ENCODE measurements at places on chromosomes 12 and 14.
A peak's percentile ranks its signal among the peaks of the same experiment; 100 is the strongest.

DNA sequence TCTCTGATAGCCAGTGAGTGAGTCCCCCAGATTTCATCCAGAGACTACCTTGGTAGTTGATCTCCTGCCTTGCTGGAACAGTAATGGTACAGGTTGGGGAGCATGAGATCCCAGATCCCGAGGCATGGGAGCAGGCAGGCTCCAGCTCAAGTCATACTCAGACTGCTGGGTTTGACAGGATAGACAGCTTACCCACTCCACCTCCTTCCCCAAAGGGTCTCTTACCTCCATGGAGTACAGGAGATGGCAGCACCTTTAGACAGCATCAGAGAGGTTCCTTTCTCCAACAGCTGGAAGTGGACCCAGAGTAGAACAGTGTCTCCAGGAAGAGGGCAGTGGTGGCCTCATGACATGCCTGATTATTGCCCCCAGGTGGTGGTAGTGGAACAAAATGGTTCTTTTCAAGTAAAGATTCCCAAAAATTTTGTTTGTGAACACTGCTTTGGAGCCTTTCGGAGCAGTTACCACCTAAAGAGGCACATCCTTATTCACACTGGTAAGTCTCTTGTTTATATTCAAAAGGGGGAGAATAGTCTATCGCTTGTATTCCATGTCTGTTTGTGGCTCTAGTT, 4.9 kb upstream of the CSAD start:
- DNase-seq = no peak
- no peaks in the 10 kb centered on the region for H3K27me3 ChIP-seq
- H3K36me3 ChIP-seq = peaks cover 71% of the 10 kb centered on the region
- H3K4me3 ChIP-seq = no peak overlapping the region
- no peak overlapping the region for H3K27ac ChIP-seq

DNA sequence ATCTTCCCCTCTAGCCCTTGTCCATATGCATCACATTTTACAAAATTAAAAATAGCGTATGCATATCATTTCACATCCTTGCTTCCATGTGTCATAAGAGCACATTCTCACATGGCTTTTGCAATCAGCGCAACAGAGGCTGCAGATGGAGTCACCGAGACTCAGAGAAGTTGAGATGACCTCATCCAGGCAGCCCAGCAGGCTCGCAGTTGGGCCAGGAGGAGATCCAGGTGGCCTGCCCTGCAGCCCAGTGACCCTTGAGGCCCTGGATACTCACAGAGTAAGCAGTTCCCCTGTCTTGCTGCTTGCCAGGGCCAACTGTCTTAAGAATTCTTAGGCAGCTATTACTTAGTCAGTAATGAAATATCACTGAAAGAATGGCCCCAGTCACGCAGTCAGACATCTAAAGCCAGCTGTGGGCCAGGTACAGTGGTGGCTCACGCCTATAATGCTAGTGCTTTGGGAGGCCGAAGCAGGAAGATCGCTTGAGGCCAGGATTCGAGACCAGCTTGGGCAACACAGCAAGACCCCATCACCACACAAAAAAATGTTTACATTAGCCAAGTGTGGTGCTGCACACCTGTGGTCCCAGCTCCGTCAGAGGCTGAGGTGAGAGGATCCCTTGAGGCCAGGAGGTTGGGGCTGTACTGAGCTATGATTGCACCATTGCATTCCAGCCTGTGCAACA, 9.1 kb downstream of the CAMKK2 start:
- no peaks in the 10 kb centered on the region for H3K27me3 ChIP-seq
- no peak for DNase-seq
- H3K4me1 ChIP-seq = peaks cover 12% of the 10 kb centered on the region
- H3K4me3 ChIP-seq = no peak overlapping the region
- no peak overlapping the region for H3K27ac ChIP-seq

- no peak overlapping the region for H3K27ac ChIP-seq
- H3K4me3 ChIP-seq = no peak overlapping the region
- H3K36me3 ChIP-seq = no peaks in the 10 kb centered on the region
- no peak for DNase-seq
- H3K27me3 ChIP-seq = no peaks in the 10 kb centered on the region
Measured at GRCh38 chr12:56804169-56804568, 41.0 kb downstream of the HSD17B6 start.

- H3K4me1 ChIP-seq = no peaks in the 10 kb centered on the region
- no peak overlapping the region for H3K27ac ChIP-seq
- no peak for DNase-seq
- no peaks in the 10 kb centered on the region for H3K36me3 ChIP-seq
- H3K4me3 ChIP-seq = no peak overlapping the region
- no peaks in the 10 kb centered on the region for H3K27me3 ChIP-seq
Measured at GRCh38 chr12:958588-959123, 9.2 kb upstream of the RAD52 start.

DNA sequence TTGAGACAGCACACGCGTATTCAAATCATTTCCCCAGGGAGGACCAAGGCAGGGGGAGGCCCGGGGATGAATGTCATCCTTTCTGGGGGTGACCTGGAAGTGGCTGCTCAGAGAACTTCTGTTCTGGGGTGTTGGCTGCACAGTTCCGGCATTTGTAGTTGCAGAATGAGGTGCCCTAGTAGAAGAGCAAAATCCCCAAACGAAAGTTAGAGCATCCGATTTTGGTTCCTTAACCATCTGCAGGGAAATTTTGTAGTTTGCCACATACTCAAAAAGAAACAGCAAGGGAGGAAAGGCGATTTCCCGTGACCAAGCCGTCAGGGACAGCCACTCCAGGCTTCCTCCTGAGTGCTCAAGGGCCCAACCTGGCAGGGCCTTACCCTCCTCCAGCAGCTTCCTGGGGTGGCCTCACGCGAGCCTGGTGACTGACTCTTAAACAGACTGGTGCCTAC, 13.0 kb upstream of the TRAF3 start:
- DNase-seq = no peak
- no peaks in the 10 kb centered on the region for H3K36me3 ChIP-seq
- H3K27ac ChIP-seq = no peak overlapping the region
- H3K27me3 ChIP-seq = no peaks in the 10 kb centered on the region
- H3K4me3 ChIP-seq = no peak overlapping the region

DNA sequence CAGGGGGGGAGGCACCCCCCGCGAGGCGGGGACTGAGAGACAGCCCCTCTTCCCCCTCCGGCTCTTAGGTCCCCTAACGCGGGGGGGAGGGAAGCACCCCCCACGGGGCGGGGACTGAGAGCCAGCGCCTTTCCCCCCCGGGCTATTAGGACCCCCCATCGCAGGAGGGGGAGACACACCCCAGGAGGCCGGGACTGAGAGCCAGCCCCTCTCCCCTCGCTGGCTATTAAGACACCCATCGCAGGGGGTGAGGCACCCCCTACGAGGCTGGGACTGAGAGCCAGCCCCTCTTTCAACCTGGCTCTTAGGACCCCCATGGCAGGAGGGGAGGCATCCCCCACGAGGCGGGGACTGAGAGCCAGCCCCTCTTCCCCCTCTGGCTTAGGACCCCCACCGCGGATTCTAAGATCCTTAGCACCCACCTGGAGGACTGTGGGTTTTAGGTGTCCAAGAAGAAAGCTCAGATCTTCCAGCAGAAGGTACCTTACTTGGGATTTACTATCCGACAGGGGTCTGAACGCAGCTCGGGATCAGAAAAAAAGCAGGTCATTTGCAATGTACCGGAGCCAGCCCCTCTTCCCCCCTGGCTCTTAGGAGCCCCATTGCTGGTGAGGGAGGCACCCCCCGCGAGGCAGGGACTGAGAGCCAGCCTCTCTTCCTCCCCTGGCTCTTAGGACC, 197.8 kb upstream of the PZP start:
- H3K4me3 ChIP-seq = no peak overlapping the region
- no peaks in the 10 kb centered on the region for H3K27me3 ChIP-seq
- H3K36me3 ChIP-seq = no peaks in the 10 kb centered on the region
- no peak for DNase-seq
- H3K27ac ChIP-seq = no peak overlapping the region
- peaks cover 3% of the 10 kb centered on the region for H3K4me1 ChIP-seq

DNA sequence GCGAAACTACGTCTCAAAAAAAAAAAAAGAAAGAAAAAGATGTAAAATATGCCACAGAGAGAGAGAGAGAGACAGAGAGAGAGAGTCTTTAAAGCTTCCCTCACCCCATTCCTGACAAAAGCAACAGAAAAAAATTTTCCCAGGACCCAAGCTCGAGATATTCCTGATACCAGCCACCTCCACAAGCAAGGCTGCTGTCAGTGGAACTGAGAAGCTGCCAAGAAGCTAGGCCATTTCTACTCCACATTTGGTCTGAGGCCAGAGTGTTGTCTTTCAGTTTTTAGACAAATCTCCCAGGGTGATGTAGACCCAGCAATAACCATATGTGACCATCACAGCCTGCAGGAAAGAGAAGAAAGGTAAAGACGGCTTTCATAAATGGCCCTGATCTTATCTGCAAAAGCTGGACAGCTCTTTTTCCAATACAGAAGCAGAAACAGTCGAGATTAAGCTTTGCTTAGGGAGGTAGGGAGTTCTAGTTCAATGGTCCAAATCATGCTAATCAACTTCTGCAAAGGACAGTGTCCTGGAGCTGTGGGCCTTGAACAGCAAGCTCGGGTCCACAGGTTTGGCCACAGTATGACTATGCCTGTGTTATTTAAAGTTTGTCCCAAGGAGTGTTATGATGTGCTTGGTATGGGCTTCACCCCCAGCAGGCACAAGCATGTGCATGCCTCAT, 130.3 kb upstream of the NUDT4 start:
- no peak for DNase-seq
- no peaks in the 10 kb centered on the region for H3K27me3 ChIP-seq
- no peaks in the 10 kb centered on the region for H3K36me3 ChIP-seq
- no peak overlapping the region for H3K27ac ChIP-seq
- H3K4me1 ChIP-seq = 0 out of 2 replicates have a peak, but pooled peaks cover 4% of the 10 kb centered on the region

DNA sequence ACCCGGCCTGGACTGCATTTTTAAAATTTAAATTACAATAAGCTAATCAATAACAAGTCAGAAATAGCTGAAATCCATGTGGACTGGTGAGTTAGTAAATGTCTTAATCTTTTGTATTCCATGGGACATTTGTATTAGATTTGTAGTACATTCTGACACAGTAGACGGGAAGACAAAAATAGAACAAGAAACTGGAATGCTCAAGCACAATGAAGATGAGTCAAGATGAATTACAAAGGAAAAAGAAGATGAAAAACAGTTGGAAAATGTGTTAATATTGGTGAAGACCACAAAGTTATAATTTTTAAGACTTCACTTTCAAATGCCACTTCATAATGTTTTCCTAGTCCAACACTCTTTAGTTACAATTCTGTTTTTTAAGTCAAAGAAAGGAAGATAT, 97.8 kb upstream of the FERMT2 start:
- no peak overlapping the region for H3K27ac ChIP-seq
- no peak for DNase-seq
- H3K36me3 ChIP-seq = peaks cover 5% of the 10 kb centered on the region
- no peaks in the 10 kb centered on the region for H3K4me1 ChIP-seq

DNA sequence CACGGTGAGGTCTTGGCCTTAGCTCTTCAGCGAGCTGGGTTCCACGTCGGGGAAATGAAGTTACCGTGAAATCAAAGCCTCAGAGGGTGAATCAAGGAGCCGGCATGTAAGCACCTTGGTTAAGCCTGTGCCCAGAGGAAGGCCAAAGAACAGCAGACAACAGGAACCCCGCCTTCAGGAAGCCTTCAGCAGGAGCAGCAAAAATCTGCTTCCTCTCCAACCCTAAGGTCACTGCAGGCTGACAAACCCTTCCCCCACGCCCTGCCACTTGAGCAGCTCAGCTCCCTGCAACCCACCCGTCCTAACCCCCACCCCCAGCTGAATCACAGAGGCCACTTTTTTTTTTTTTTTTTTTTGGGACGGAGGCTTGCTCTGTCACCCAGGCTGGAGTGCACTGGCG, 72.9 kb upstream of the LTA4H start:
- no peaks in the 10 kb centered on the region for H3K4me1 ChIP-seq
- no peak for DNase-seq
- H3K27ac ChIP-seq = no peak overlapping the region
- H3K27me3 ChIP-seq = no peaks in the 10 kb centered on the region
- H3K4me3 ChIP-seq = no peak overlapping the region
- H3K36me3 ChIP-seq = no peaks in the 10 kb centered on the region

- no peaks in the 10 kb centered on the region for H3K4me1 ChIP-seq
- no peak for DNase-seq
- H3K4me3 ChIP-seq = no peak overlapping the region
- H3K27me3 ChIP-seq = no peaks in the 10 kb centered on the region
- H3K27ac ChIP-seq = no peak overlapping the region
Measured at GRCh38 chr14:65278589-65278988, 133.9 kb upstream of the FUT8 start.

DNA sequence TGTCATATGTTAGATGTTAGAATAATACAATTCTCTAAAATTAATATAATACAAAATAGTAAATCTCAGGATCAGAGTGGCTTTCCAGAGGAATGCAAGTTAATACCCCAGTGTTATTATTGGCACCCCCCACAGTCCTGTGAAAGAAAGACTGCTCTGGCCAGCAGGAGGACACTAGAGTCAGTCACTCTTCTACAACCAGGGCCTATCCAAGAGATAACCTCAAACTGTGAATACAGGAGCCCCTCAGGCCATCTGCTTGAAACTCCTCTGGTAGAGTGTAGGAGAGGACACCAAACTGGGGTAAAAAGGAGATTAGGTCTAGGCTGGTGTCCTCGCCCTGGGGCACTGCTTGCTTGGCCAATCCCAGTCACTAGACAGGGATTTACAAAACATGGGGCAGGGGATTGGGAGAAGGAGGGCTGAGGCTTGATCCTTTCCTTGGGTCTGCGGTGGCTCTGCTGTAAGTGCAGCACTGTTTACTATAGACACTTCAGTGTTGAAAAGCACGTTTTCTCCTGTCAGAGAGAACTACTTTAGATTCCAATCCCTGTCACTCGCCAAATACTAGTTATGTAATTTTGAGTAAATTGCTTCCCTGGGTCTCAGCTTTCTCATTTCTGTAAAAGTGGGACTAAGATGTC, 44.5 kb upstream of the PTPRR start:
- no peak overlapping the region for H3K27ac ChIP-seq
- H3K36me3 ChIP-seq = no peaks in the 10 kb centered on the region
- DNase-seq = peak; percentile 6
- H3K4me3 ChIP-seq = no peak overlapping the region
- H3K27me3 ChIP-seq = no peaks in the 10 kb centered on the region

- DNase-seq = no peak
- peaks cover 6% of the 10 kb centered on the region for H3K27me3 ChIP-seq
- H3K4me1 ChIP-seq = peaks cover 38% of the 10 kb centered on the region
- no peak overlapping the region for H3K4me3 ChIP-seq
- peak overlapping the region; percentile 67 for H3K27ac ChIP-seq
Measured at GRCh38 chr12:108853981-108854446, 3.4 kb downstream of the SSH1 start.

DNA sequence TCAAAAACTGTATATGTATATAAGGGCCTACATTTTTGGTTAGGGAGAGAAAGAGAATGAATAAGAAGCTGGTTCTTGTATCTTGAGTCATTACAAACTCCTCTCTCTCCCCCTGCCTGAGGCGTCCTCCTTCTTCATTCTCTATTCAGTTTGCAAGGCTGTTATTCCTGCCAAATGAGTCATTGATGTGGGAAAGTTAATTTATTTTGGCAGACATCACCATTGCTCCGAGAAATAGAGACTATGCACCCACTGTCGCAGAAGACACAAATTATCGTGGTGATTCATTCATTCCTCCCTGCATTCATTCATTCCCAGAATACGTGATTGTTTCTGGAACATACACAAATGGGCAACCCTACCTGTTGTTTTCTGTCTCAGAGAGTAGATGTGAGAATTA, 112.5 kb upstream of the MED13L start:
- DNase-seq = no peak
- no peak overlapping the region for H3K27ac ChIP-seq
- no peak overlapping the region for H3K4me3 ChIP-seq
- no peaks in the 10 kb centered on the region for H3K27me3 ChIP-seq

- peak overlapping the region; percentile 86 for H3K27ac ChIP-seq
- peaks cover 7% of the 10 kb centered on the region for H3K4me1 ChIP-seq
- peak overlapping the region; percentile 81 for H3K4me3 ChIP-seq
- no peaks in the 10 kb centered on the region for H3K36me3 ChIP-seq
- DNase-seq = no peak
- H3K27me3 ChIP-seq = no peaks in the 10 kb centered on the region
Measured at GRCh38 chr14:45252366-45253069, 484 bp downstream of the MIS18BP1 start.
